ENCODE measurements at places on chromosomes 6 and 20.

- no peak for DNase-seq
Measured at GRCh38 chr6:113340371-113340770, 516.8 kb upstream of the MARCKS start.

GRCh38 chr6:1838604-1839213 is 229.0 kb downstream of the FOXC1 start:
- DNase-seq, result no peak

DNA sequence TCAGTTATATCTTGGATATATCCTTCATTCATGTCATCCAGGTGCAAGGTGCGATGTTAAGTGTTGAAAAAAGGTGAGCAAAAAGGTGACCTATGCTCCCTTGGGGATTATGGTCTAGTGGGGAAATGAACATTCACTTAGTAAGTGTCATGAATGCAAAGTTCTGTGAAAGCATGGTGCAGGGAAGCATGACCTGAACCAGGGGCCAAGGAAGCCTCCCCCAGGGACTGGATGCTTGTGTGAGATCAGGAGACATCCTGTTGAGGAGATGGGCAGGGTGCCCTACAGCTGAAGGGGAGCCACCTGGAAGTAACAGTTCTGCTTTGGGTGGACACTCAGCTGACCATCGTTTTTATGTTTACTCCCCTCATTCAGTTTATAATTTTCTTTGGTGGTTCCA is 179.5 kb downstream of the SYNDIG1 start:
- DNase-seq, result no peak

DNA sequence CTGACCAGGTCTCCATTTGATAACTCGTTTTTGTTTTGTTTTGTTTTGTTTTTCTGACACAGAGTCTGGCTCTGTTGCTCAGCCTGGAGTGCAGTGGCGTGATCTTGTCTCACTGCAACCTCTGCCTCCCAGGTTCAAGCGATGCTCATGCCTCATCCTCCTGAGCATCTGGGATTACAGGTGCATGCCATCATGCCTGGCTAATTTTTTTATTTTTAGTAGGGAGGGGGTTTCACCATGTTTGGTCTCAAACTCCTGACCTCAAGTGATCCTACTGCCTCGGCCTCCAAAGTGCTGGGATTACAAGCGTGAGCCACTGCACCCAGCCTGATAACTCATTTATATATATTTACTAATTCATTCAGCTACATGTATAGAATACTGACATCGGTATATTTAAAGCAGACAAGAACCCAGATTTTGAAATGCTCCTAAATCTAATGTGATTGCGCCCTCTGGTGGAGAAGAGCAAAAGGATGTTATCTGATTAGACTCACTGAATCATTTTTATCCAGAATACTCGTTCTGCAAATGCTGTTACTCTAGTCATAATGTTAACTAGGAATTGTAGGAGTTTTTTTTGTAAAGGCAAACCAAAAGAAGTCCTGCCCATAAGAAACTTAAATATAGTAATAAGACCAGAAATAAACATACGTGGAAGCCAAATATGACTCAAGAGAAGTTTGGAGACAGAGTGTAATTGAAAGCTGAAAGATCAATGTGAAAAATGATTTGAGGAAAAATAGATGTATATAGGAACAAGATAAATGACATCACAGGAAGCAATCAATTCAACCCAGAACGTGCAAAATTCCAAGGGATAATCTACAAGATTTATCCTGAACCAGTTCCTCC is 5.3 kb upstream of the COL12A1 start:
- peak; percentile 33 for DNase-seq

GRCh38 chr6:31619805-31620585 is 520 bp upstream of the PRRC2A start:
- peak; percentile 98 for DNase-seq

Data from activated T-helper 2 cell treated with anti-CD3 and anti-CD28 coated beads, Interferon-gamma antibody, Interleukin-2, Interleukin-4, amounts not matched to agents 10 μg/mL and 5 μg/mL and 100 μg/mL, durations not matched to agents 14 hours and 24 hours and 36 hours (primary cell).